ENCODE measurements at places on chromosomes 1 and 21.

DNA sequence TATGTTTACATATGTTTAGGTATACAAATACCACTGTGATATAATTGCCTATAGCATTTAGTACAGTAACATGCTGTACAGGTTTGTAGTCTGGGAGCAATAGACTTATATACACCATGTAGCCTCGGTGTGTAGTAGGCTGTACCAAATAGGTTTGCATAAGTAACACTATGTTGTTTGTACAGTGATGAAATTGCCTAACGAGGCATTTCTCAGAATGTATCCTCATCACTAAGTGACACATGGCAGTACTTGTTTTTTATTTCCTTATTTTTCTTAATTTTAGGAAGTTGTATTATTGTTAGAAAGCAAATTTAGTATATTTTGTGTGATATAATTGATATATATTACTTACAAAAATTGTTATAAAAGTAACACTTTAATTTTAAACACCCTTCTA, 840.9 kb downstream of the LTN1 start:
- DNase-seq, result no peak

DNA sequence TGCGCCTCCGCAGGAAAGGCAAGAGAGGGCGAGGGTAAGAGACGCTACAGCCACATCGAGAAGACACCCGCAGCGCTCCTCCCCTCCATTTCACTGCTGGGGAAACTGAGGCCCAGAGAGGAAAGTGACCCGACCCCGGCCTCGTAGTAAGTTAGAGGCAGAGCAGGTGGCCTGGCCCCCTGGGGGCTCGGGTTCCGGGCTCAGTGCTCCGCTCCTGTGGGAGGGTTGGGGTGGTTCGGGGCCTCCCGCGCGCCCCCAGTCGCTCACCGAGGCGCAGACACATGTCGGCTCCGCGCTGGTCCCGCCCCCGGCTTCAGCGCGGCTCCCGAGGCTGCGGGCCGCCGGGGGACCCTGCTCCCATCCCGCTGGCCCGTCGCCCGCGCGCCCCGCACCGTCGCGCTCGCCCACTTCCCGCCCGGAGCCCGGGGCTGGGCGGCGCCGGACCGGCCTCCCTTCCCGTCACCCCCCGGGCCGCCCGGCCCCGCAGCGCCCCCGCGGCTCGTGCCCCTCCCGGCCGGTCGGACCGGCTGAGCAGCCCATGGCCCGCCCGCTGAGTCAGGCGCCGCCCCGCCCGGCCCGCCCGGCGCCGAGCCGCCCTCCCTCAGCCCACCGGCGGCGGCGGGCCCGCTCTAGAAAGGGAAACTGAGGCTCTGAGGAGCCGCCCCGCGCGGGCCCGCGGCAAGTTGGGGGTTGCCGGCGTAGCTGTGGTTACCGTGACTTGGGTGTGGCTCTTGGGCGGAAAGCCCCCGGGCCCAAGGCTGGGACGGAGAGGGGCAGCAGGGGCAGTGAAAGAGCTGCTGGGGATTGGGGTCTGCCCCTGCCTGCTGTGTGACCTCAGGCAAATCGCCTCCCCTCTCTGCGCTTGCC, at the start of gene TMEM54:
Gene TMEM54, minus strand, starts transcription at position 434 of the 867 bp plus-strand sequence. Its CDS starts 151 bp downstream, at position 283.
- DNase-seq, result no peak

DNA sequence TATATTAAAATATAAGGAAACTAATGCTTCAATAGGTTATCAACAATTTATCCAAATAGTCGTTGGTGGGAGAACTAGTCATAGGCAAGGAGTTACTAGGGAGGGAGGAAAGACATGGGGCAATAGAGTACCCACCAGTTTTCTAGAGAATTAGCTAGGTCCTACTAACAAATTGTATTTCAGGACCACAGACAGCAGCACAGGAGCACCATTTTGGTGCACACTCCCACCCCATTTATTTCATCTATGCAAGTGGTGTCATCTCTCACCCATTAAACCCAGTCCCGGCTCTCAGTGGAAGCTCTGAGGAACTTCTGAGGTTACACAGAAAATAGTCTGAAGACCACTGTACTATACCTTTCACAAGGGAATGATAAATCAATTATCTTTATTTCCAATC, 89.0 kb upstream of the BCAR3 start:
- DNase-seq, result no peak

DNA sequence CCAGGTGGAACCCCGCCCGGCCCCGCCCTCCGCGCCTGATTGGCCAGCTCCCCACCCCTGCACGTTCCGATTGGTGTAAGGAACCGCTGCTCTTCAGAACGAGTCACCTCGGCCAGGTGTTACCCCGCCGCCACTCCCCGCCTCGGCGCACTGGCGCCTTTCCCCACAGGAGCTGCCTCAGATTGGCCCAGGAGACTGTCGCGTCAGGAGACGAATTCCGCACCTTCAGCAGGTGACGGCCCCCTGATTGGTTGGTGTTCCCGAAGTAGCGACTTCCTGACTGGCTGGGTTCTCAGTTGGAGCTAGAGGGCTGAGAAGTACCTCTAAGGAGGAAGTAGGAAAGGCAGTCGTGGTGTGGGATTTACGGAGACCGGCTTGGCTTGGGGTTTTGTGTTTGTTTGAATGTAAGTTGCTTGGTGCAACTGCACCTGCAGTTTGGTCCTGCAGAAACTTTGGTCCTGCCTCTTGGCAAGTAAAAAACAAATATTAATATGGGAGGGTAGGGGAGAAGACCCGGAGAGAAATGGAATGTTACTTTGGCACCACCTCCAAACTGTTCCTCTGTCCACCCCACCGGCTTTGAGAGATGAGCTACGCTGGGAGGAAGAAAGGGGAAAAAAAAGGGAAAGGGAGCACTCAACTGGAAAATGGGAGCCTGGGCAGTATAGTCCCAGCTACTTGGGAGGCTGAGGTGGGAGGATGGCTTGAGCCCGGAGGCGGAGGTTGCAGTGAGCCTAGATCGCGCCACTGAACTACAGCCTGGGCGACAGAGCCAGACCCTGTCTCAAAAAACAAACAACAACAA, 415 bp upstream of the F11R start:
- DNase-seq, result peak; percentile 76

DNA sequence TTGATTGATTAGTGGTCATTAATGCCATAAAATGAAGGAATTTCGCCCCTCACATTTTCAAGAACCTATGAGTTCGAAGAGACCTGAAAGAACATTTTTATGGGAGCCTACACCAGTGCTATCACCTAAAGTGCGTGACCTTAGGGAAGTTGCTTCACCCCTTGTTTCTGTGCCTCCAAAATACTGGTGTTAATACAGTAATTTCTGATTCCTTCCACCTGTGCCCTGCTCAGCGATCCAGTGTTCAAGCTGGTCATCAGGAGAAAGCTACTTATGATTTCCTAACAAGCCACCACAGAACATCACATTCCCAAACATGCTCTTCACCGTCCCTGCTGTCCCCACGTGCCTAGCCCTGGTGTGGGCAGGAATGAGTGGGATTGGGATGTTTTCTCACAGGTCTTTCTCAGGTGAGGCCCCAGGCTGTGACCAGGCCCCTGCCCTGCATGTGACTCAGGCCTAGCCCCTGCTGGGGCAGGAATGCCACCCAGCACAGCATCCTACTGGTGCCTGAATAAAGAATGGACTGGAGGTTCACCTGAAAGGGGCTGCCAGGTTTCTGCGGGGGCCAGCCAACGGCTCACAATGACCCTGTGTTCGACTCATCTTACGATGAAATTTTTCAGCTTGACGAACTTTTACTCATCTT, 60.3 kb downstream of the CD247 start:
- no peak for DNase-seq
